ENCODE measurements at places on chromosomes 13 and 19.

DNA sequence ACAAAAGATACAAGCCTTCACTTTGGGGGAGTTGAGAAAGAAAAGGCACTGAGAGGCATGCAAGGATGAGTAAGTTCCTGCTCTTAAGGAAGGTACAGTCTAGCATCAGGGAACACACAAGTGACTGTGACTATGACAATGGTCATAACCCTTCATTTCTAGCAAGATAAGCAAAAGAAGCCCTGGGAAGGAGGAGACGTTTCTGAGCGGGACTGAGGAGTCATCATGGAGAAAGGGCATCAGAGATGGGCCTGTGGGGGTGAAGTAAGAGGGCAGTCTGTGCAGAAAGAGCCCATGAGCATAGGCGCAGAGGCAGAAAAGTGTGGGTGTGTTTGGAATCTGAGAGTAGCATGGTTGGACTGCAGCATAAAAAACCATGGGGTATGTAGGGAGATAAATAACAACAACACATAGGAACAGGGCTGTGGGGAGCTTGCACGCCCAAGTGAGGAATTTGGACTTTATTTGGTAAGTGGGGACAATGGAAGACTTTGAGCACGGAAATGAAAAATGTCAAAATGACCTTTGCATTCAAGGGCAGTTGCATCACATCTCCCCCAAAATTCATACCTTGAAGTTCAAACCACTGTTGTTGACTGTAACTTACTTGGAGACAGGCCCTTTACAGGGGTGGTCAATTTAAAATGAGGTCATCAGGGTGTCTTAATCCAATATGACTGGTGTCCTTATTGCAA is 86.7 kb downstream of the MBNL2 start:
- DNase-seq: no peak

DNA sequence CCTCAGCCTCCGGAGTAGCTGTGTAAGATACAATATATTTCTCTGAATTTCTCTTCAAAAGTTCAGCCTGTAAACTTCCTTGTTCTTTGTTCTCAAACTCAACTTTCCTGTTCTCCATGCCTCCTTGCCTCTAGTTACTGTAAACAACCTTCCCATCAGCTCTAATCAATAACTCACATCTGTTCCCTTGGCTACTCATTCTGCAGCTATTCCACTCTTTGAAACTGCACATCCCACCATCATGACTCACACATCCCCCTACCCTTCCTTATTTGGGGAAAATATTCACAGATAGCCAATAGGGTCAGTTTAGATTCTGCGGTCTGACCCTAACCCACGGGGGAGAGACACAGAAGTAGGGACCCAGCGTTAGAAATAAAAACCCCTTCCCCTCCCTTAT is 2.0 kb downstream of the ZNF562 start:
- no peak for DNase-seq

- no peak for DNase-seq
Observed at GRCh38 chr13:101325423-101325822, 90.9 kb downstream of the NALCN start.

- DNase-seq: no peak
Observed at GRCh38 chr19:16876904-16877361, 11.9 kb upstream of the F2RL3 start.

GRCh38 chr13:26623125-26623524 is 65.6 kb downstream of the WASF3 start:
- no peak for DNase-seq

DNA sequence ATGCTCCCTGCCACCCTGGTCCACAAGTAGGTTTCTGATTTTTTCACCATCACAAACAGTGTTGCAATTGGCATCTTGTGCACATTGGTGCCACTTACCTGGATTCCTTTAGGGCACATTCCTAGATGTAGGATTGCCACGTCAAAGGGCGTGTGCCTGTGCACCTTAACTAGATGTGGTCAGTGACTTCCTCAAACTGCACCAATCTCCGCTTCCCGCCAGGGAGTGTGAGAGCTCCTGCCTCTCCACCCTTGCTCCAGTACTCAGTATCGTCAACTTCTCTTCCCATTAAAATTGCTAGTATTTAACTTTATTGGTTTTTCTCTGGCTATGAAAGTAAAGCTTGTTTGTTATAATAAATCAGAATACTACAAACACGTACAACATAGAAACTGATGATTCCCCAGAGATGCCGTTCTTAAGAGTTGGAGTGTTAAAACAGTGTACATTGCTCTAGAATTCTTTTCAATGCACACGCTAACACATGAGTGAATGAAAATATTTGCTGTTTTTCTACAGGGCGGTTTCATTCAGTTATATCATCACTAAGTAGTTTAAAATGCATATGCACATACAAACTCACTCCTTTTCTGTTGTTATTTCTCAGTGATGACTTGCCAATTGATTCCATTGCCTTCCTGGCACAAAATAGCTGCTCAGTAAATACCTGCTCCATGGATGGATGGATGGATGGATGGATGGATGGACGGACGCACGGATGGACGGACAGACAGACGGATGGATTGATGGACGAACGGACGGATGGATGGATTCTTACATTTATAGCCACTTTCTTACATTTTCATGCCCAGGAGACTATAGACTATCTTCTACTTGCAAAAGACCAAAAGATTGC is 23.4 kb downstream of the CCNE1 start:
- DNase-seq: no peak

DNA sequence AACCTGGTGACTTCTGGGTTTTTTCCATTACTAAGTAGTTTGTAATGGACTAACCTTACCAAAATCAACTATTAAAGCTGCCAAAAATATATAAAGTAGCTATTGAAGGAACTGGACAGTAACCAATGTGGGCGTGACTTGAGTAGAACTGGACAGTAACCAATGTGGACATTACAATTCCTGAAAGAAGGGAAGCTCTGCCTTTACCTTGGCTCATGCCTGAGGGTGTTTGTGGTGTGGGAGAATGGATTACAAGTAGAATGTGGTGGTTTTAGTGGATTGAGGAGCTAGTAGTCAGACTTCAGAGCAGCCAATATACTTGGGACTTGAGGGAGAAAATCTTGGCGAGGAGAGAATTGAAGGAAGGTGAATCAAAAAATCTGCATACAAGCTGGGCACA is 17.5 kb downstream of the LRRC63 start:
- DNase-seq: no peak

DNA sequence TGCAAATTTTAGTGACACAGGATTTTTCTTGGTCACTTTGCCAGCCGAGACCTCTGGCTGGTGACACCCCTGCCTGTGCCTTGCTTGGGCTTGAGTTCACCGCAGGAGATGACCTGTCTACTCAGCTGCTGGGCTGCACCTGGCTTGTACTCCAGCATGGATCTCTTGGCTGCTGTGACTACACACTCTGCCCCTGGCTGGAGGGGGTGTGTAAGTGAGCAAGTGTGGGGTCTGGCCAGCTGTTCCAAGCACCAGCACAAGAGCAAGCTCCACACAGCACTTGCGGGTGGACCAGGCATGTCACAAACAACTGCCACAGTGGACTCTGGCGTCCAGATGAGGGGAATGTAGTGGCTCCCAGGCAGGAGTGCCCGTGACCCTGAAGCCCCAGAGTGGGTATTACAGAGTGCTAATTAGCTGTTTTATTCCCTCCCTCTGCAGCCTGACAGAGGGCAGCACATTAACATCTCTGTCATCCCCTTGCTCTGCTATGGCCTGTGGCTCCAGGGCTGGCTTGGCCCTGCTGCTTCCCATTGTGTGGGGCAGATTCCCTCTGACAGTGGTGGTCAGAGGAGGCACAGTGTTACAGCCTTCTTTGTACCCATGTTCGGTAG is 1387.2 kb downstream of the OLFM4 start:
- DNase-seq: no peak

- DNase-seq: no peak
Observed at GRCh38 chr13:79786176-79786575, 305.2 kb downstream of the NDFIP2 start.

DNA sequence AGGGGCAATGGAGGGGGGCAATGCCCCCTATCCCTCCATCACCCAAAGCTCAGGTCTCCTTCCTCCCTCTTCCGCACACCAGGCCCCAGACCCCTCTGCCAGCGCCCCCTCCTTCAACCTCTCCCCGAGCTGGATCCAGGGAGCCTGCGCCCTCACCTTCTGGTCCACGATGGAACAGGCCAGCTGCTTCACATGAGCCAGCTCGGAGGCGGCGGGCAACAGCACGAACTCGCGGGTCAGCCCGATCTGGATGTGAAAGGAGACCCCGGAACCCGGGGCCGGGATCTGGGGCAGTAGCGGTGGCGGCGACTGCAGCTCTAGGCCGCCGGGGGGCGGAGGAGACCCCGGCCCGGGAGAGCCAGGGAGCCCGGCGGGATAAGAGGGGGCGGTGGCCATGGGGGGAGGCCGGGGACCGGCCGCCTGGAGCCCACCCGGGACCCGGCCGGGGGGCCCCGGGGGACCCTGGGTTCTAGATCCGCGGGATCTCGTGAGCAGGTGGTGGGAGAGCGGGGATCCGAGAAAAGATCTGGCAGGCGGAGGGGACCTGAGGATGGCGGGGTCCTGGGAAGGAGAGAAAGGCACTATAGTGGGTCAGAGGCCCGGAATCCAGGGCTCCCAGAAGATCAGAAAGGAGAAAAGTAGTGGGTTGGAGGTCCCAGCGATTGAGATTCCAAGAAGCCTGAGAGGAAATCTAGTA is 791 bp downstream of the PRKD2 start:
- no peak for DNase-seq

DNA sequence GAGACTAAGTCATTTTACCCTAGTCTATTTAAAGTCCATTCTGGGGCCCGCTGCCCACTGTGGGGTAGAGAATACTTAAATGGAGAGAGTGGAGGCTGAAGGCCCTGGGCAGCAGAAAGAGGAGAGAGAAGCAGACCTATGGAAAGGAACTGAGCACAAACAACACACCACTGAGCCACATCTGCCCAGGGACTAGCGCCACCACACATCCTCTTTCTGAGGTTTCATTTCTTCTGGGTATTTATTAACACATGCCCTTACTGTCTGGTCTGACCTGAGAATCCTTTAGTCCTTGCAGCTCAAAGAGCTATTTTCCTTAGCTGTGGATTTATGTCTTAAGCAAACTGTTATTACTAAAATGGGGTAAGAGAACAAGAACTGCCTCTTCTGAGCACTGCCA is 154.0 kb downstream of the NALCN start:
- no peak for DNase-seq

GRCh38 chr13:23105051-23105450 is 75.7 kb upstream of the SGCG start:
- no peak for DNase-seq

DNA sequence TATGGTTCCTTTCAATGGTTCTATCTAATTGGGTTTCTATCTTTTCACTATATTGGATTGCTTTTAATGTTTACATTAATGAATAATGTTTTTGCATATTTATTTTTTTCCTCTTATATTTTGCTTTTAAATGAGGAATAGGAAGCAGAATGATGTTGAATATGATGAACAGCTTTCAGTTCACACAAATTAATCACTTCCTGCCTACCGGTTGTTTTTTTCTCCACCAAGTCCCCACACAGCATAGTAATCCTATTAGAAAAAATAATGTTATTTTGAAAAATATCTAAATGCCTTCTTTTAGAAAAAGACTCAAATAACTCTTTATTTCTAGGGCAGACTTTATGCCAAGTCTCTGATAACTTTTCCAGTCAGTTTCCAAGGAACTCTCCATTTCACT is 184.9 kb upstream of the MIR17HG start:
- no peak for DNase-seq

- DNase-seq: no peak
Observed at GRCh38 chr13:65642996-65643395, 1587.1 kb downstream of the PCDH9 start.

GRCh38 chr13:62038214-62038613 is 622.6 kb upstream of the PCDH20 start:
- DNase-seq: peak; percentile 17

DNA sequence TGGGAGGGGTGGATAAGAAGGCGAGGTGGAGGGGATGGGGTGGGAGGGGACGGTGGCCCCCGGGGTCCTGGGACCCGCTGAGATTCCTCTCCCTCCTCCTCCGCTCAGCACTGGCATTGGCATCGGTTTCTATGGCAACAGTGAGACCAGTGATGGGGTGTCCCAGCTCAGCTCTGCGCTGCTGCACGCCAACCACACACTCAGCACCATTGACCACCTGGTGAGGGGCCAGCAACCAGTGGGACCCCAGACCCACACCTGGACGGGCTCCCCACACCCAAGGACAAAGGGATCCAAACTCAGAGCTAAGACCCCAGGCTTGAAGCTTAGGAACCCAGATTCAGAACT is 5.9 kb downstream of the TTYH1 start:
- DNase-seq: no peak

DNA sequence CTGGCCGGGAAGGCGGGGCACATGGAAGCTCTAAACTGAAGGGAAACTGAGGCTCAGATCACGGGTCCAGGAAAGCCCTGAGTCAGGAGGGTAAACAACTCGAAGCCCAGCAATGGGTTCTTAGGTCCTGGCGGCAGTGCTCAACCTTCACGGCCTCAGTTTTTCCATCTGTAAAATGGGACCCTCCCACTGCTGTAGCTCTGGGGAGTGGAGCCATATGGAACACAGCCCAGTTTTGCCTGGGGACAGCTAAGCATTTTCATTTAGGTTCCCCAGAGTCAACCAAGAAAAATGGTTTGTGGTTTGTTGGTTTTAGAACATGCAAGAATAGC is 30.4 kb downstream of the CEBPG start:
- DNase-seq: no peak

DNA sequence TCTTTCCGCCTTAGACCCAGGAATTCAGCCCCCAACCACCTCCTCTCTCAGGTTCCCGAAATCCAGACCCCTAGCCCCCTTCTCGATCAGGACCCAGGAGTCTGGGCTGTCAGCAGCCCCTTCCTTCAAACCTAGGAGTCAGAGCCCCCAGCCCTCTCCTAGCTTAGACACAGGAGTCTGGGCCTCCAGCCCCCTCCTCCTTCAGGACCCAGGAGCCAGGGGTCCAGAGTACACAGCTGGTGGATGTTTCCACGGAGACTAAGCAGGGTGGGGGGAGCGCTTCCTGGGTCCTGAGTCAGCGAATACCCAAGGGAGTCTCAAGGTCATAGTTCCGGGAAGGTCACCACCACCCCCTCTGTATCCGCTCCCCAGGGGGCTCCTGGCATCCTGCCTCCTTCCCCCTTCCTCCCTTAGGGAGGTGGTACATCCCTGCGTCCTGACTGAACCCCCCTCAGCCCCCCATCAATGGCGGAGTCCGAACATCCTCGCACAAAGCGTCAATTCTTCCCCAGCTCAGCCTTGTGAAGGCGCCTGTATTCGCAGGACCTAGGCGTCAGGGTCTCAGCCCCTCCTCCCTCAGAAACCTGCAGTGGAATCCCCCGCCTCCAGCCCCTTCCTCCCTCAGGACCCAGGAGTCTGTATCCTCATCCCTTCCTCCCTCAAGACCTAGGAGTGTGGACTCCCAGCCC is 4.6 kb downstream of the CADM4 start:
- no peak for DNase-seq

DNA sequence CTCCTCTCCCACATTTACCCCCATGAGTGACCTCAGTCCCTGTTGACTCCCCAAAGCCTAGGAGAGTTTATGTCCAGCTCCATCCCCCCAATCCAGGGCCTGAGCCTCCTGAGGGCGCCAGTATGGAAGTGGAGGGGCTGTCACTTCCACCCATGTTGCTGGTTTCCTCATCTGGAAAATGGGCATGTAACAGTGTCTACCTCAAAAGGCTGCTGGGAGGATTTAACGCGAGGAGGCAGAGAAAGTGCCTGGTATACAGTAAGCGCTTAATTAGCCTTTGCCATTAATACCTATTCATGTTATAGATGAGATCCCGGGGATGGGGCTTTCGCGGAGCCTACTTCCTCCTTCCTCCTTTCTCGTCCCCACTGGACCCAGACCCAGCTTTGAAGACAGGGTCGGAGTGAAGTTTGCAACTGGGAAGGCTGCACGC is 476 bp downstream of the TYK2 start:
- no peak for DNase-seq

- no peak for DNase-seq
Observed at GRCh38 chr13:110467516-110468110, 93.9 kb downstream of the RAB20 start.

Data from T-helper 1 cell (primary cell).